ENCODE measurements at places on chromosomes 16 and 17.

- no peak for DNase-seq
These were observed 12.6 kb upstream of the BAIAP2 start for GRCh38 chr17:81022344-81022676.

DNA sequence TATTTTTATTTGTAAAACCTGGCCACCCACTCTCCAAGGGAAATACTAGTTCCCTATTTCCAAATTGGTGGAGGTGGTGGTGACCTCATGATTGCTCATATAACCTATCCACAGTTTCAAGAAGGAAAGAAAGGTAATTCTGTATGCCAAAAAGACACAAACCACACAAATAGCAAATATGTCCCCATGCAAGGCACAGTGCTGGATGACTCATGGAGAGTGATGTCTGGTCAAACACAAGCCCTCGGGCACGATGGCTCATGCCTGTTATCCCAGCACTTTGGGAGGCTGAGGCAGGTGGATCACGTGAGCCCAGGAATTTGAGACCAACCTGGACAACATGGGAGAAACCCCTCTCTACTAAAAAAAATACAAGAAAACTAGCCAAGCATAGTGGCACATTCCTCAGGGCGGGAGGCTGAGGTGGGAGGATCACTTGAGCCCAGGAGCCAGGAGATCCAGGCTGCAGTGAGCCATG is 64.2 kb downstream of the GNA13 start:
- DNase-seq = no peak

DNA sequence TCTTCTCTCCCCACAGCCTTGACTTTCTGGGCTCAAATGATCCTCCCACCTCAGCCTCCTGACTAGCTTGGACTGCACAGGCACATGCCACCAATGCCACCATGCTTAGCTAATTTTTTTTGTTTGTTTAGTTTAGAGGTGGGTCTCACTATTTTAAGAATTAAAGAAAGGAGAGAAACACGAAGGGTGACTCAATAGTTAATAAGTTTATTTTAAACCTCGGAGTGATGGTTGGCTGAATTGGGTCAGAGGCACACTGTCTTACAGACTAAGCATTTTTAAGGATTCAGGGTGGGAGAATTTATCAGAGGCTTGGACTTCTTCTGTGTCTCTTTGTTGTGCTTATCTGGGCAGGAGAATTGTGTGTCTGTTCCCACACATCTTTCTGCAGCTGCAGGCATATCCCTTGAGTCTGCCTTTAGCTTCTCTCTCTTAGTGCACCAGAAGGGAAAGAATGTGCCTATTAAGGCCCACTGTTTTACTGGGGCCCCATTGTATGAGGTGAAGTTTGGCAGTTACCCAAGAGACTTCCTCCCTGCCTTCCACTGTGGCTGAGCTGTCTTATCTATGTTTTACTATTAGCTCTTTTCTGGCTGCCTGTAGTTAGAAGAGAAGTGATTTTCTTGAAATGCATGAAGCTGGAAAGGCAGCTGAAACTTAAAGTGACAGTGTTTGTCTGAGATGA is 2172.0 kb downstream of the TP53TG3F start:
- no peak for DNase-seq

GRCh38 chr16:68768175-68768574 is 31.1 kb downstream of the CDH1 start:
- DNase-seq = no peak

- no peak for DNase-seq
These were observed 6.7 kb downstream of the TRPV1 start for GRCh38 chr17:3602499-3602898.

DNA sequence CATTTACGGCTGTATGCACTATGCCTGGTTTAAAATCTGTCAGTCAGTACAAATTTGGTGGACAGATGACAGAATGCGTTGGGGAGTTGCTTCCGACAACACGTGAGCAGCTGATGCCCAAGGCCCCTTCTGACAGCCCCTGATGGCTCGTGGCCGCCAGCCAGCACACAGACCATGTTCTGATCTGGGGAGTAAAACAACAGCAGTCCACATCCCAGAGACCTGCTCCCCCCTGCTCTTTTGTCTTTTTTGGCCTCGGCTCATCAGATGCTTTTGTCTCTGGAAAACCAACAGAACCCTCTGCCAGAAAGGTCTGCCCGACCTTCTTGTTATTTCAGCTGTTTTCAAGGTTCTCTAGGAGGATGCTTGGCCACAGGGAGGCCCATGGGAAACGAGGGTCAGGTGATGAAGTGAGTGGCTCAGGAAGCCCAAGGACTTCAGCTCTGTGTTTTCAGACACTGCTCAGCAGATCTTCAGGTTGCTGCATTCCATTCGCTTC is 10.8 kb downstream of the ARSG start:
- no peak for DNase-seq

- no peak for DNase-seq
These were observed 2.7 kb downstream of the SPNS2 start for GRCh38 chr17:4501295-4501949.
